Airway epithelial cell (primary cell): ENCODE measurements at places on chromosomes 1 and 21. TPM values are rescaled to one million over a fixed set of nuclear protein-coding genes. Genes with fewer than 3 reads are reported as not detected.

Gene ZFP69
- total RNA-seq: 2.7 and 3.0 TPM in 2 replicates

Gene RAB7B
- 35.4 and 45.1 TPM in 2 replicates for total RNA-seq

Gene PRDM16
- total RNA-seq: 0.46 and 2.0 TPM in 2 replicates

Gene MAP1LC3C
- total RNA-seq: not detected in 2 replicates

Gene OR2L5
- total RNA-seq: not detected in 2 replicates

Gene TFF2
- not detected in 2 replicates for total RNA-seq

Gene PRR9
- not detected in 2 replicates for total RNA-seq

Gene LMX1A
- not detected in 2 replicates for total RNA-seq

Gene COL24A1
- not detected in 2 replicates for total RNA-seq

Gene PKP1
- 256 and 357 TPM in 2 replicates for total RNA-seq

Gene C1orf115
- total RNA-seq: 1.9 TPM in 2 replicates

Gene GBP5
- total RNA-seq: 0.05 and 0.71 TPM in 2 replicates

Gene KIF26B
- 0.88 and 0.99 TPM in 2 replicates for total RNA-seq

Gene CHIA
- total RNA-seq: not detected in 2 replicates

Gene TACSTD2
- total RNA-seq: 399 and 415 TPM in 2 replicates

Gene PGBD5
- 1.3 and 4.2 TPM in 2 replicates for total RNA-seq

Gene CD5L
- total RNA-seq: not detected in 2 replicates

Gene CFAP298
- total RNA-seq: 53.3 and 56.0 TPM in 2 replicates

Gene TNFSF4
- total RNA-seq: 0.71 and 1.1 TPM in 2 replicates

Gene IFNAR2
- 2.6 and 7.3 TPM in 2 replicates for total RNA-seq

Gene LCE2C
- total RNA-seq: not detected in 2 replicates

Gene RIIAD1
- total RNA-seq: not detected in 2 replicates

Gene CFHR3
- not detected in 2 replicates for total RNA-seq

Gene OLFM3
- total RNA-seq: not detected in 2 replicates

Gene FAM151A
- not detected in 2 replicates for total RNA-seq

Gene CALML6
- 0.14 TPM in 1 of 2 replicates, not detected in the other for total RNA-seq

Gene SPRR1B
- total RNA-seq: 1,378 and 2,304 TPM in 2 replicates

Gene SAMD11
- total RNA-seq: 0.98 and 1.3 TPM in 2 replicates

Gene CCDC17
- total RNA-seq: 0.19 and 0.56 TPM in 2 replicates

Gene SLAMF8
- total RNA-seq: not detected in 2 replicates

Gene POMGNT1
- total RNA-seq: 51.6 and 58.7 TPM in 2 replicates

Gene XKR8
- 5.9 and 7.3 TPM in 2 replicates for total RNA-seq

Gene CD164L2
- total RNA-seq: 6.3 and 7.2 TPM in 2 replicates

Gene CDC7
- total RNA-seq: 8.0 and 9.0 TPM in 2 replicates

Gene KRTAP19-3
- not detected in 2 replicates for total RNA-seq

Gene KCNJ9
- total RNA-seq: not detected in 2 replicates

Gene SLAMF1
- total RNA-seq: not detected in 2 replicates
